ENCODE measurements at places on chromosomes 4 and X. TPM values are rescaled to one million over a fixed set of nuclear protein-coding genes. Genes with fewer than 3 reads are reported as not detected.

DNA sequence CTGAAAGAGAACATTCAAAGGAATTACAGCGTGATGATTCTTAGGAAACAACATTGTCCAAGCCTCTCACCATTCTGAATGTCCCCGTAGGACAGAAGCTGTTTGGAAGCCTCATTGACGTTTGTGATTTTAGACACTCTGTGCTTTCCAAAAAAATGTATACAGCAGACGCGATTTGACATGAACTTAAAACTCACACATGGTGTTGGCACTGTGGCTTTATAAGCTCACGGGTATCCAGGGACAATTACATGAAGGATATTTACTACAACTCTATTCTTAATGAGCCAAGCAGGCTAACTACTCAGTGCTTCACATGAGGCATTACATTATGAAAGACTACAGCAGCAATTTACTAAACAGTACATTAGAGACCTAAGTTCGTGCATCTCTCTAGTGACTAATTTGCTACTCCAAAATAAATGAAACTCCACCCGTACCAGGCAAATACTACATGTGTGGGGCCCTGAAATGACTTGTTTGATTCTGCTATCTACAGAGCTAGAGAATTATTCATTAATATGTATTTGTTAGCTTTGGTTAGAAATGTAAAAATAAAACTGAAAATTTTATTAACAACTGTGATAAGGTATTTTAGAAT, 620.7 kb downstream of the SPRY1 start:
- DNase-seq: no peak

- DNase-seq: no peak
Measured at GRCh38 chrX:120367402-120368109, 5.7 kb downstream of the ATP1B4 start.

GRCh38 chrX:122134291-122134690, 1049.8 kb upstream of the GRIA3 start:
- DNase-seq: no peak

The UGT2A1 gene
- not detected for total RNA-seq

- no peak for DNase-seq
Measured at GRCh38 chr4:140427919-140428471, 547 bp upstream of the CLGN start.

- no peak for DNase-seq
Measured at GRCh38 chr4:83276299-83277040, 8.1 kb downstream of the COQ2 start.

GRCh38 chrX:112735147-112735546, 55.4 kb upstream of the LHFPL1 start:
- DNase-seq: no peak

The SHROOM4 gene
- 1.1 TPM for total RNA-seq

The USP11 gene
- total RNA-seq: 30.9 TPM

- no peak for DNase-seq
Measured at GRCh38 chr4:130855533-130855932, 1759.6 kb downstream of the C4orf33 start.

The ARHGAP36 gene
- not detected for total RNA-seq

The PDZD11 gene
- total RNA-seq: 51.2 TPM

DNA sequence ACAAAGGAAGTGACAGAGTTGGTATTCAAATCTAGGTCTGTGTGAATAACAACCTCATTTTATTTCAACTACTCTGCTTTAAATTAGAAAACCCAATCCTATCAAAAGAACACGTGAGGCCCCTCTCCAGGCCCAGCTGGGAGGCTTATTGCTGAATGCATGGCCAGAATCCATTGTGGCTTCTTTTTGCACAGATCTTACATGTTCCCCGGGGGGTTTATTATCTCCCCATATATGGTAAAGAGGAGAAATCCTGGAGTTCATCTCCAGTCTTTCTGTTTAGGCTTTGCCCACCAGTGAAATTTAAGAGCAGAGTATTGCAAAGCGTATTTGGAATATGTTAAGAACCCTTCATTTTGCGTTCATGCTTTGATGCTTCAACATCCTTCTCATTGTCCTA, 655.6 kb downstream of the IL1RAPL1 start:
- no peak for DNase-seq

DNA sequence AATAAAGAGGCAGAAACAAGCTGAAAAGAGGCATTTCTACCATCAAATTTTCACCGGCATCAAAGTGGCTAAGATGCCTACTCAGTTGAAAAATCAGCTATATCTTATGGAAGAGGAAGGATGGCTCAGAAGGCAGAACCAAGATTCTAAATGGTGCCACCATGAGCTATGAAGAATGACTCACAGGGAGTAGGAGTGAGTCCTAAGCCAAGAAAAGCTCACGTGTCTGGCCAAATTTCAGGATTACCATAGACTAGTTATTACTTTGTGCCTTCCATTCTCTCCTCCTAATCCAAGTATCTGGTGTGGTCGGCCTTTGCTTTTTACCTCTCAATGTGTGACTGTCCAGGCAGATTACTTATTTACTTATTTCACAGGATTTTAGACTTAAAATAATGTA, 54.8 kb downstream of the BMP3 start:
- DNase-seq: no peak

DNA sequence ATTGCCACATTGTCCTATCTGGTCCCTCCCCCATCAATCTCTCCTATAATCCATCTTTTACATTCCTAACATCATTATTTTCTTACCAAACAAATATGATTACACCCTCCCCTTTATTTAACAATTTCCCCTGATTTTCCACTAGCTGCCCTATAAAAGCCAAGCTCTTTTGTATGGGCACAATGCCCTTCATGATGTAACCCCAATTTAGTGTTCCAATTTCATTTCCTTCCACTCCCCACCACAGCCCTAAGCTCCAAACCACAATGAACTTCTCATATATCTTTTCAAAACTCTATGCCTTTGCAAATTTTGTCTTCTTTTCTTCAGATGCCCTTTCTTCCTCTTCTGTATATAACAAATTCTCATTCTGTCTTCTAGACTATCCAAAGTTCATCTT, 39.5 kb upstream of the PTPN13 start:
- no peak for DNase-seq

- DNase-seq: peak; percentile 44
Measured at GRCh38 chr4:184384056-184384809, 90.1 kb downstream of the IRF2 start.

The TLR1 gene
- 3.0 TPM for total RNA-seq

DNA sequence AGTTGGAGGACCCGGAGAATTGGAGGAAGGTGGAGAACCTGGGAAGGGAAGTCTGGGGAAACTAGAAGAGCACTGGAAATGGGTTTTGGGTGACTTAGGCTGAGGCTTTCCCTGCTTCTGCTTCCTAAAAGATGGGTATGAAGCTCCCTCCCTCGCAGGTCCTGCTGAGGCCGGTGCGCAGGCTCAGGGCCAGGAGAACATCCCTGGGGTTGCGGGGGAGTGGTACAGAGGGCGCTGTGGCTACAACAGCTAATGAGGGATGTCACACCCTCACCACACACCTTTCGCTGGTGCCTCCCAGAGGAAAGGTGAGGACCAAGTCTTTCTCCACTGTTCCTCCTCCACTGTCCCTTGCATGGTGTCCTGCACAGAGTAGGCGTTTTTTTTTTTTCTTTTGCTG, 15.8 kb downstream of the APLN start:
- DNase-seq: no peak

GRCh38 chr4:165810726-165811125, 62.3 kb upstream of the TLL1 start:
- no peak for DNase-seq

DNA sequence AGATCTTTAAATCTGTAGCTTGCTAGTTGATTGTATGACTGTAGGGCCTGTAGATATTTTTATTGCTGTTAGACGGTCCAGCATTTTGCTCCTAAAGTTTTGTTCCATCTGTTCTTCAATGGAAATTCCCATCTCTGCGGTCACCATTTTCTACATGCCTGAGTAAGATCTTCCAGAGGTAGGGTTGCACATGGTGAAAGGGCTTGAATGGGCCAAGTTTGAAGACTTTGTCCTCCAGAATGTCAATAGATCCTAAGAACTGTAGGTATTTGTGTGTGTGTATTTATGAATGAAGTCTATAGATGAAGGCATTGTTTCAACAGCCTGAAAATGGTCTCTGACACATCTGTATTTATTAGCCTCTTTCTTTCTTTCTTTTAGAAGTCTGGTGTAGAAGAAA, 22.3 kb upstream of the TAPT1 start:
- no peak for DNase-seq

All from PC-9 (cell line).